B cell (primary cell): ENCODE measurements at places on chromosomes 7 and 10.
A peak's percentile ranks its signal among the peaks of the same experiment; 100 is the strongest.

- H3K27me3 ChIP-seq, result no peaks in the 10 kb centered on the region
- H3K27ac ChIP-seq, result no peak overlapping the region
- DNase-seq, result no peak
- H3K4me1 ChIP-seq, result peaks cover 9% of the 10 kb centered on the region
- no peaks in the 10 kb centered on the region for H3K36me3 ChIP-seq
These were observed 21.6 kb downstream of the HIP1 start for GRCh38 chr7:75716992-75717626.

DNA sequence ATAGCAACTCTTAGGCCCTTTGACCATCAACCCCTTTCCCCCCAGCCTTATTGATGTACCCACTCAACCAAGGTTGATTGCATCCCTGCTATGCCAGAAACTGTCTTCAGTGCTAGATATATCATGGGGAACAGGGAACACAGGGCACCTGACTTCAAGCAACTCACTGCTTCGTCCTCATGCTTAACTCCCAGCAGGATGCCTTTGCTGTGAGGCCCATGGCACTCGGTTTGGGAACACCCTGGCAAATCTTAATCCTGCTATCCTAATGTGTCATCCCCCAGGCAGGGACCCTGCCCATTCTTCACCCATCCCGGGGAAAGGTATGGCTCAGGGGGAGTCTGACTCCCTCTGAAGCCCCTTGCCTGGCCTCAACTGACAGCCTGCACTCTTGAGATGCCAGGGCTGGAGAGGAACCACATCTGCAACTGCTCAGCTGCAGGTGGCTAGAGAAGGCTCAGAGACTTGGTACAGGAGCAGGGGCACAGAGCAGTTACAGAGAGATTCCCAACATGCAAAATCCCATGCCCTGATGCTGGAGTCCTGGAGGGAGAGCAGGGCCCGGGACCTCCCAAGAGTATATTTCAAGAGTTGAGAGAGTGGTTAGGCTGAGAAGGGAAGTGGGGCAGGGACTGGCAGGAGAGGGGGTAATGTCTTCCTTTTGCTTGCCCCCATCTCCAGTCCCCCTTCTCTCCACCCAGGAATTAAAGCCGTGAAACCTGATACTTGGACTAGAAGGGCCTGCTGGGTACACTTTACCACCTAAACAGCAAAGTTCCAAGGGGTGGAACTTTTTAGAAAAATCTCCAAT, 2.4 kb upstream of the UNC5B start:
- H3K36me3 ChIP-seq, result no peaks in the 10 kb centered on the region
- peaks cover 12% of the 10 kb centered on the region for H3K4me1 ChIP-seq
- H3K4me3 ChIP-seq, result no peak overlapping the region
- H3K27me3 ChIP-seq, result peaks cover 38% of the 10 kb centered on the region
- no peak for DNase-seq

DNA sequence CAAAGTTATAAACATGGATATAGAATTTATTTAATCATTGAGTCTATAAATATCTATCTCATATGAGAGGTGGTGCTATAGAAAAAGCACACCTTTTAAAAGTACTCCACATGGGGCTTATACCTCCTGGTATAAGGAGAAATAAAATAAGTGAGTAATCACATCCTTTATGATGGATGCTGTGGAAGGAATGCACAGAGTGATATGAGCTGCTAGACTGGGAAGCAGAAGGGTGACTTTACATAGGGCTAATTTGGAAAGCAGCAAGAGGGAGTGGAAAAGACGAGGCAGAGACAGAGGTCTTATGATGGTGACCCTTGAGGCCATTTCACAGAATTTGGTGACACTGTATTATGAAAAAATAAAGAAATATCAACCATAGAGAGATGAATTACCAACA, 59.4 kb upstream of the AHR start:
- no peak overlapping the region for H3K27ac ChIP-seq
- DNase-seq, result no peak

DNA sequence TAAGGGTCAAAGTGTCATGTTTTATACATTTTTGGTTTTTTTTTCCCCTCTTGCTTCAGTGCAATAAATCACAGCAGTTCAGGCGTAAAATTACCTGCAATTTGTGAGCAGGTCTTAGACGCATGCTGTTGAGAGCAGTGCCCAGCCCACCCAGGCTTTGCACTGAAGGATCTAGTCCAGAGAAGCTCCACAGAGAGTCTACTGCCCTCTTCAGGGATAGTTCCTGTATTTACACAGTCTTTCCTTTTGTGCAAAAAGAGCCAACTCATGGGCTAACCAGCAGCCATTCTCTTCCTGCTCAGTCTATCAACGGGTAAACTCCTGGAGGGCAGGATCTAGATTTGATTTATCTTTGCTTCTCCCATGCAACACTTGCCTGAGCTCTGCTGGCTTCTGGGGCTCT, 82.2 kb upstream of the NAMPT start:
- DNase-seq, result peak; percentile 21
- H3K36me3 ChIP-seq, result no peaks in the 10 kb centered on the region
- H3K27me3 ChIP-seq, result no peaks in the 10 kb centered on the region
- H3K4me1 ChIP-seq, result no peaks in the 10 kb centered on the region
